NCI-H345 (cell line): ENCODE measurements at places on chromosomes 16 and 17.
A peak's percentile ranks its signal among the peaks of the same experiment; 100 is the strongest.

GRCh38 chr16:1550069-1550468, 16.6 kb downstream of the TMEM204 start:
- DNase-seq = no peak

- DNase-seq = no peak
Measured at GRCh38 chr17:29777663-29778062, 152.4 kb downstream of the SSH2 start.

GRCh38 chr16:79316004-79316458, 284.5 kb downstream of the MAF start:
- no peak for DNase-seq

- no peak for DNase-seq
Measured at GRCh38 chr16:62130101-62130500, 93.9 kb upstream of the CDH8 start.

- no peak for DNase-seq
Measured at GRCh38 chr17:1590029-1590746, 27.6 kb upstream of the PITPNA start.

GRCh38 chr17:18038149-18038850, 668 bp downstream of the ATPAF2 start:
- DNase-seq = no peak

GRCh38 chr16:27107185-27107592, 40.5 kb downstream of the C16orf82 start:
- DNase-seq = no peak

- DNase-seq = no peak
Measured at GRCh38 chr16:80105160-80105559, 435.6 kb upstream of the DYNLRB2 start.

GRCh38 chr16:66740010-66740409, 11.4 kb downstream of the DYNC1LI2 start:
- DNase-seq = no peak

DNA sequence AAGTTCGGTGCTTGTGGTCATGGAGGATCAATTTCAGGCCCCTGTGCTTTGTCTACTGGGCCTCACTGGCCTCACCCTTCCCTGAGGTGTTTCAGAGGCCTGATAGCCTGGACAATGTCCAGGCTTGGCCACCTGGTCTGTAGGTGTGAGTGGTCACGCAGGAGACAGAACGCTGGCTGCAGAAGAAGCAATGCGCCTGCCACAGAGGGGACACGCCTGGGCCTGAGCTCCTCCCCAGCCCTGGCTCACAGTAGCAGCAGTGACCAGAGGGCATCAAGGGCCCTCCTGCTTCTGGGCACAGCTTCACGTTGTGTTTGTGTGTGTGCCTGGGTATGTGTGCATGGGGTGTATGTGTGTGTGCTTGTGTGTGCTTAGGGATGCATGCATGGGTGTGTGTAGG, 1.9 kb upstream of the PITPNM3 start:
- no peak for DNase-seq

DNA sequence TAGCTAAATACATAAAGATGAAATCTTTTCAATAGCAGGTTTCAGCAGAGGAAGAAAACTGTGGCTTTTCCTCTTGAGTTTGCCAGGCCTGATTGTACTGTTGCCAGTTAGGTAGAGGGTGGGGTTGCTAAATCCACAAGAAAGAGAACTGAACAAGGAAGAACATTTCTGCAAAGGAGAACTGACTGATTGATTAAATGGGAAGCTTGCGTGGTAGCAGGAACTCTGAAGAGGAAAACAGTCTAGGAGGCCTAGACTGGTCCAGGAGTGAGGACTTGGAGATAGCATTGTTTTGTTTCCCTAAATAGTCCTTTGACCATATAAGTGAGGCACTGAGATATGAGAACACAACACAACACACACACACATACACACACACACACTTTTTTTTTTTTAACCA, 18.8 kb downstream of the LRRC36 start:
- DNase-seq = no peak

GRCh38 chr16:67966549-67967182, 1.8 kb downstream of the SLC12A4 start:
- no peak for DNase-seq

DNA sequence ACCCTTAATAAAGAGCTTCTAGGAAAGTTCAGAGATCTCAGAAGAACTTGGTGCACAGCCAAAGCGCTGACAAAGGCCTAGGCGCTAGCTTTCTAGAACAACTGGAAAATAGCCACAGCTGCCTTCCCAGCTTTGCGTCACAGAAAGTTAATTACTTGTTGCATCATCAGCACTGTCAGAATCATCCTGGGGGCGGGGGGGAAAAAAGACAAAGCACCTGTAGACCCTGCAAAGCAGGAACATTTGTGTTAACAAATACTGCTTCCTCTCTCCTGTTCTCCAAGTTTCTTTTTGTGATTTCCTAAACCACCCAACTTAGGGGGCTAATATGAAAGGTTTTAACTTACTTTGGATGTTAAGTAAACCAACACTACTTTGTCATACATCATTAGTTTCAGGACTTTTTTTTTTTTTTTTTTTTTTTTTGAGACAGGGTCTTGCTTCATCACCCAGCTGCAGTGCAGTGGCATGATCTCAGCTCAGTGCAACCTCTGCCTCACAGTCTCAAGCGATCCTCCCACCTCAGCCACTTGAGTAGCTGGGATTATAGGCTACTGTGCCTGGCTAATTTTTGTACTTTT, 4.8 kb upstream of the AARSD1 start:
- DNase-seq = no peak

GRCh38 chr17:16091773-16092172, 92.1 kb downstream of the TTC19 start:
- DNase-seq = no peak

DNA sequence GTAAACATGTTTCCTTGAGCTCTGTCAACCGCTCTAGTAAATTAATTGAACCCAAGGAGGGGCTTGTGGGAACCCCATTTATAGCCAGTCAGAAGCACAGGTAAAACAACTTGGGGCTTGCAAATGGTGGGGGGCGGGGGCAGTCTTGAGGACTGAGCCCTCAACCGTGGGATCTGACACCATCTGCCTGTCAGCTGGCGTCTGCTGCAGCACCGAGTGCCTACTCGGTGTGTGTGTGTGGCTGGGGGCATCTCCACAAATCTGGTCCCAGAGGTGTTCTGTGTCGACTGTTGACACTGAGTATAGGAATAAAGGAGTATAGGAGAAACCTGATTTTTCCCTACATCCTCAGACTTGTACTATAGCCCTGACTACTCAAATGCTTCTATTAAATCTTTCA, 20.6 kb downstream of the CREBBP start:
- DNase-seq = no peak

DNA sequence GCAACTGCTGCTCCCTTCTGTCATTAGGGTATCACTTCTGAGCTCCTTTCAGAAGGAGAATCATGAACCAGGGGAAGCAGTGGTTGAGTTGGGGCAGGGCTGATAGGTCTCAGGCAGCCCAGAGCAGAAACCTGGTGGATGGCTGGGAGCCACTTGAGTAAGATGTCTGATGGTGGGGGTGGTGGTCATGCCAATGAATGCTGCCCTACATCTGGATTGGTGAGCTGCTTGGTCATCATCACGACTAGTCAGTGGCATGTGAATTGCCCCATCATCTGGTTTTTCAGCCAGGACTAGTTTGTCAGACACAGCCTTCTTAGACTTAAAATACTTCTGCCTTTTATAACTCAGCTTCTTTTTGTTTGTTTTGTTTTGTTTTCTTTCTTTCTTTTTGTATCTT, 2.6 kb downstream of the GID4 start:
- no peak for DNase-seq

GRCh38 chr16:89550421-89551007, 10.0 kb upstream of the RPL13 start:
- no peak for DNase-seq

GRCh38 chr17:31328160-31328535, 6.7 kb upstream of the EVI2A start:
- DNase-seq = no peak

- DNase-seq = no peak
Measured at GRCh38 chr17:7673239-7673638, 14.1 kb downstream of the TP53 start.

GRCh38 chr17:29010129-29010528, 4.3 kb upstream of the SEZ6 start:
- no peak for DNase-seq

GRCh38 chr17:59512844-59513385, 52.5 kb upstream of the DHX40 start:
- no peak for DNase-seq

DNA sequence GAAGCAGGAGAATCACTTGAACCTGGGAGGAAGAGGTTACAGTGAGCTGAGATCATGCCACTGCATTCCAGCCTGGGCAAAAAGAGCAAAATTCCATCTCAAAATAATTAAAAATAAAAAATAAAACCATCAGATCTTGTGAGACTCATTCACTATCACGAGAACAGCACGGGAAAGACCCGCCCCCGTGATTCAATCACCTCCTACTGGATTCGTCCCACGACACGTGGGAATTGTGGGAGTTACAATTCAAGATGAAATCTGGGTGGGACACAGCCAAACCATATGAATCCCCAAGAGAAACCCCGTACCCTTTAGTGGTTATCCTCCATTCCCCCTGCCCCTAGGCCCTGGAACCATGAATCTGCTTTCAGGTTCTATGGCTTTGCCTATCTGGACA, 15.4 kb upstream of the MGAT5B start:
- no peak for DNase-seq

DNA sequence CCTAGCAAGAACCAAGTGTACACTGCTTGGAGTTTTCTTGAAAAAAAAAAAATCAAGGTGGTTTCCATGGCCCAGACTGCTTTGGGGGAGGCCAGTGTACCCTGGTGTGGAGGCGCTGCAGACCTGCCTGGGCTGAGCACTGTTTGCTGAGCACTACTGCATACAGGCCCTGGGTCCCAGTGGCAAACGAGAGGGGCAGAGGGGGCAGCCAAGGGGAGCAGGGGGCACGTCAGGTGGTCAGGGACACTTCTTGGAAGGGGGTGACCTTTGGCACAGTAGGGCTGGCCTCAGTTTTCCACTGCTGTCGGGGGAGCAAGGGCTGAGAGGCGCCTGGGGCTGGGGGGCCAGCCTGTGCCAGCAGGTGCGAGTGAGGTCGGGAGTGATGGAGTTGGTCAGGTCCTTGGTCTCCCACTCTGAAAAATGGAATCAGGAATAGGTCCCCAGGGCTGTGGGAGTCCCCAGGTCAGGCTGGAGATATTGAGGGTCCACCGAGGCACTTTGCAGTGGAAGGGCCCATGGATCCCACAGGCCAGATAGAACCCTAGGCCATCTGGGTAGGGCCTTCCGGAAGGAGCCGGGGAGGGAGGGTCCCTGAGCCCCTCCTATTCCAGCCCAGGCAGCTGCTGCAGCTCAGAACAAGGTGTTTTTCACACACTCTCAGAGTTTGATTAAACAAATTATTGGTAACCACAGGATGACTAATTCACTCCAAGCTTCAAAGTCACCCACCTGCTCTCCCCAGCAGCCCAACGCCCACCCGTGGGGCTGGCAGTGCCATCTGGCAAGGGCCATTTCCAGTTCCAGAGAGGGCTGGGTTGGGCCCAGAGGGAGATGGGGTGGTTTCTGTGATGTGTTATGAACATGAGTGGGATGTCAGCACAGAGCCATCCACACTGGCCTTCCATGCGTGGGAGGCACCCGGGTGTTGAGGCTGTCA, 3.5 kb downstream of the ZFPM1 start:
- peak; percentile 49 for DNase-seq

GRCh38 chr17:79803997-79804855, 7.3 kb upstream of the CBX8 start:
- DNase-seq = peak; percentile 37
